Substantia nigra (tissue), 51 donors: ENCODE measurements at places on chromosomes 7 and 10.

DNA sequence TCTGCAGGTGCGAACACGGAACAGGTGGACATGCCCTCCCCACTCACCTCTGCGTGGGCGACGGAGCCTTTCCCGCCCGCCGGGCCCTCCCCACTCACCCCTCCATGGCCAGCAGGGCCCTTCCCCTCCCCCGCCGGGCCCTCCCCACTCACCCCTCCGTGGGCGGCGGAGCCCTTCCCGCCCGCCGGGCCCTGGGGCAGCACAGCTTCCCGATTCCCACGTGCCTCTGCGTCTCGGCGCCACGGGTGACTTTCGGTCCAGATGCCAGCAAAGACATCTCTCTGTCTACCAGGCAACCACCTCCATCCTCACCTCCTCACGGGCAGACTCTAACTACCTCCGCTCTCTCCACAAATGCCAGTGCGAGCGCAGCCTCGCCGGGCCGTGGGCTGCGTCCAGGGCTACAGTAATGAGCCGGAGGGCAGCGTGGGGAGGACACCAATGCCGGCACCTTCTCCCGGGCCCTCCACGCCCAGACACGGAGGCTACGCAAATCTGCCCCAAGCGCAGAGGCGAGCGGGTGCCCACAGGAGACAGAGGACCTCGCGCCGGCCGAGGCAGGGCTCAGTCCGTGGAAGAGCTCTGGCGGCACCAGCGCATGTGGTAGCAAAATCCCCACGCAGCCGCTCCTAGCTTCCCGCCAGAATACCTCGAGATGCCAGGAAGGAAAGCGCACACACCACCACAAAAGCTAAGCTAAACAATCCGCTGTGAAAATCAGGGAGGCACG lies 21.8 kb downstream of the GPER1 start:
- no peak for DNase-seq

GRCh38 chr7:97480772-97481390 lies 251.0 kb upstream of the TAC1 start:
- no peak for DNase-seq

- no peak for DNase-seq
Measured at GRCh38 chr10:101690461-101690860, 4.5 kb downstream of the FBXW4 start.

DNA sequence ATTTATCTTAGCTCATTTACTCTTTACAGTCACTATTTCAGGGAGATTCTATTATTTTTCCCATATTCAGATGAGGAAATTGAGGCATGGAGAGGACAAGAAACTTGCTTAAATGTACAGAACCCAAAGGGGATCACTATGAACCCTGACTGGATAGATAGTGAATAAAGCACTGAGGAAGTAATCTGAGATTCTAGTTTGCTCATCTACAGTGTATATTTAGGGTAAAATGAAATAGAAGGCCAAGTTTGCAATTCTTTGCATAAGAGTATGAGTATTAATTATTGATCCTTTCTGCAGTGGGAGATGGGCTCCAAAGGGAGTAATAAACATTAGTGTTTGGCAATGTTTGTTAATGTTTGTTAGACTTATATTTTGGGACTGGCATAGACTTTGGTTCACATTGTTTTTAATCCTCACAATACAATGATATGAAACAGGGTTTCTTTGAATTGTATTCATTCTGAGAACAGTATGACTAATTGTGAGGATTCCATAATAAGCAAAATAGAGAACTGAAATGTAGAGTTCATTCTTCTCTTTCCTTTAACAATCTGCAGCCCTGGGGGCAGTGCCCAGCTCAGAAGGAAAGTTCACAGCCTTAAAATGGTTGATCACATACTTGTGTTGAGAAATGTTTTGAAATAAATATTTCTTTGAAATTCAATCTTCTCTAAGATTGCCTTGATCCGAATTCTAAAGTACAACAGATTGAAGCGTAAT lies 131.0 kb upstream of the ZNF804B start:
- no peak for DNase-seq

DNA sequence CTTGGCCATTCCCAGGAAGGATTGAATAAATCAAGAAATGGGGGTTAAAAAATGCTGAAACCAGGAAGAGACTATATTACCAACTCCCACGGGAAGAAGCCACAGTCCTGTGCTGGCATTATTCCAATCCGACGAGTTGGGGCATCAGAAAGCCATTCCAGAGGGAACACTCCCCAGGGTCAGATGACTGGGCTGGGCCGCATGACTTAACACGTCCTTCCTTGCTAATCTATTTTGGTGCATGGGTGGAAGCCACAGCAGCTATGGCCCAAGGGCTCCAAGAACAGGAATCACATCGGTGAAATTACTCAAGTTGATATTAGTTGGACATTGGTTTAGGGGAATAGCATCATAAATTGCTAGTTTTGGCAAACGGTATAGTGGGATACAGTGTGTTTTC lies 592.9 kb upstream of the NRP1 start:
- no peak for DNase-seq

GRCh38 chr10:51030480-51030879 lies 43.8 kb upstream of the PRKG1 start:
- DNase-seq: no peak

- DNase-seq: no peak
Measured at GRCh38 chr7:80124526-80125264, 9.9 kb upstream of the GNAI1 start.

DNA sequence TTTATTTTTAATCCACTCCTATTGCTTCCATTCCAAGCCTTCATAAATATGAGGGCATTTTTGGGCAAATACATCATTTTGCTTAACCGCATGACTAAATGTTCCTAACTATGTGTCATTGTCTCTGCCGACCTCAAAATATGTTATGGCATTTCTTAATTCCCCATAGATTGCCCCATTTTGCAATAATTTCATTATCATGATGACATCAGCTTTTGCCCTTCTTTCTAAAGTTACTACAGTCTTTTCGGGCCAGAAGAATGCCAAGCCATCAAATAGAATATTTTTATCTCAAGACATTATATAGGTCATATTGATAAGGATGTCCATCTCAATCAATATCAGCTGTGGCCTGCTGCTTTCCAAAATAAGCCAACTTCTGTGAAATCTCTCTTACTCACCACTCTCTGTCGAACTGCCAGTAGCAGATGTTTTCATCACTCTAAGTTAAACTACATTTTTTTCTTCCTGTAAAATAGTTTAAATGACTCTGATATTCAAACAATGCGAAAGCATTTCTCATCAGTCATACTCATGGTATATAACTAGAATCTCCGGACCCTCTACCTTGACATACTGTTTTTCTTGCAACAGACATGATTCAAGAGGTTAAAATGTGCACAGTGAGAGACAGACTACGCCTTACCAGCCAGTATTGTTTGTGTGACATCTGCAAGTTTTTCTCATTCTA lies 1254.6 kb upstream of the CELF2 start:
- no peak for DNase-seq

GRCh38 chr10:43899224-43899959 lies 250.7 kb upstream of the ZNF32 start:
- no peak for DNase-seq

DNA sequence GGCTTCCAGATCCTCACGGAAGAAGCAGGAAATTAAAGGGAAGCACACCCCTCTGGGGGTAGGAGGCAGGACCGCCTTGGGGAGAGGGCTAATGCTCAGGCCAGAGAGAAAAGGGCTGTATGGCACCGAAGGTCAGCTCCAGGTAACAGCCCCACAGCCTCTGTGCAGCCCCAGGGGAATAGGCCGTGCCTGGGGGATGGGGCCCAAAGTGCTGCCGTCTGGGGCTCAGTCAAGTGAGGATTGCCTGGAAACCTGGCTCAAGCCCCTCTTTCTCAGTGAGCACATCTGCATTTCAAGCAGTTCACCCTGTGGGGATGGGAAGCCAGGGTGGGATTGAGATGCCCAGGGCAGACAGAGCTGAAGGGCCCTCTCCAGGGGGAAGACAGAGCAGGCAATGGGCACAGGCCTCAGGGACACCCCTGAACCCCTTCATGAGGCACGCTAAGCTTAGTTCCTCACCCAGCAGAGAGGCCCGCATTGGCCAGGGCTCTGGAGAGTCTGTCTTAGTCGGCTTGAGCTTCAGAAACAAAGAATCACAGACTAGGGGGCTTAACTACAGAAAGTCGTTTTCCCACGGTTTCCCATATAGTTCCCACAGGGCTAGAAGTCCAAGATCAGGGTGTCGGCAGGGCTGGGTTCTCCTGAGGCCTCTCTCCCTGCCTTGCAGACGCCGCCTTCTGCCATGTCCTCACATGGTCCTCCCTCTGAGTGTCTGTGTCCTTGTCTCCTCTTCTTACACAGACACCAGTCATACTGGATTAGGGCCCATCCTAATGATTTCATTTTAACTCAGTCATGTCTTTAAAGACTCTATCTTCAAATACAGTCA lies 118.2 kb downstream of the PTPN20 start:
- no peak for DNase-seq

DNA sequence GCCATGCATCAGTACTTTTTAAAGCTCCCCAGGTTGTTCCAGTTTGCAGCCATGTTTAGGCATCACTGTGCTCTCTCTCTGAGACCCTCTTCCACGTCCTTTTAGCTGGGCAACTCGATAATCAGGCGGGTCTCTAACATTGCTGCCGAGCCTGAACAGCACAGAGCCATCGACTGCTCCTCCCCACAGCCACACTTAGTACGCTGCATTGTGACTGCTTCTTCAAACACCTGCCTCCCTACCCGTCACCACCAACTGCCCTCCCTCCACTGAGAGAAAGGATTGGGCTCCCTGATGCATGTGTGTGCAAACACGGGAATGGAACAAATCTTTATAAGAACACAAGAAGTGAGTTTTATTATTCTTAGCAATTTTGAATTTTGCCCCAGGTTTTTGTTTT lies 11.4 kb upstream of the TACR2 start:
- DNase-seq: no peak

DNA sequence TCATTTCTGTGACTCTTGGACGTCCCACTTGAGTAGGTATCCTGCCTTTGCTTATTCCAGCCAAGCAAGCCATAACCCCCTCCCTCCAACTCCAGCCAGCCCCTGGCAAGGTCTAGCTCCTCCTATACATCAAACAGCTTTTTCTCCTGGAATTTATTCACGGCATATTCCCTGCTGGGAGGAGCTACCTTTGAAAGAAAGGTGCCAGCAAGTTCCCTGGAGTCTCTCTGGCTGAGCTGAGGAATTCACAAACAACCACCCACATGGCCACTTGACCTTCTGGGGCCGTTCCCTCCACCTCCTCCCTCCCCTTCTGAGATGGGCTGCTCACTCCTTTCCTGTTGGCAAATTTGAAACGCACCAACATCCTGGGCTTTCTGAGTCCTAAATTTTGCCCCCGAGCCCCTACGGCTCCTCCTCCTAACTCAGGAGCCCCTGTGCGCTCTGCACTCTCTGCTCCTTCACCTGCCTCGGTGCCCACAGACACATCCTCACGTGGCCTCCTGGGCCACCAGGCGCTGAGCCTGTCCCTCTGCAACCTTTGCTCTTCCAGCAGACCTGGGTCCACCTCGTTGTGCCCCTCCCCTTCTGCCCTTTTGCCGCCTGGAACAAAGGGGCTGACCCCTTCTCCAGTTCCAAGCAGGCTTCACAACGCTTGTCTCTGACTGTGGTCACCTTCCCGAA lies 48.0 kb downstream of the HSPA12A start:
- no peak for DNase-seq

DNA sequence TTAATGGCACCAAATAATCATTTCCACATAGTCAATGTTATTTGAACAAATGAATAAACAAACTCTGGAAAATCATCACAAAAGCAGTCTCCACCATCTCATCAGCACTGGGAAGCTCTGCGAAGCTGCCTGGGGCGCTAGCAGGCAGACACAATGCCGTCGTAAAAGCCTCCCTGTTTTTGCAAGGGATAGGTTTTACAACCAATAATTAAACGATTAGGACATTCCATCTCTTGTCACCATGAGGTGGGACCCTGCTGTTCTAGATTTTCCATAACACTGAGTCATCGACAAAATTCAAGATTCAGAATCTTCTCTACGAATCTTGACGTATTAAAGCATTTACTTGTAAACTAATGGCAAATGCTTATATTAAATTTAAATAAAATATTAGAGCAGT lies 172.8 kb upstream of the AKR1E2 start:
- no peak for DNase-seq

DNA sequence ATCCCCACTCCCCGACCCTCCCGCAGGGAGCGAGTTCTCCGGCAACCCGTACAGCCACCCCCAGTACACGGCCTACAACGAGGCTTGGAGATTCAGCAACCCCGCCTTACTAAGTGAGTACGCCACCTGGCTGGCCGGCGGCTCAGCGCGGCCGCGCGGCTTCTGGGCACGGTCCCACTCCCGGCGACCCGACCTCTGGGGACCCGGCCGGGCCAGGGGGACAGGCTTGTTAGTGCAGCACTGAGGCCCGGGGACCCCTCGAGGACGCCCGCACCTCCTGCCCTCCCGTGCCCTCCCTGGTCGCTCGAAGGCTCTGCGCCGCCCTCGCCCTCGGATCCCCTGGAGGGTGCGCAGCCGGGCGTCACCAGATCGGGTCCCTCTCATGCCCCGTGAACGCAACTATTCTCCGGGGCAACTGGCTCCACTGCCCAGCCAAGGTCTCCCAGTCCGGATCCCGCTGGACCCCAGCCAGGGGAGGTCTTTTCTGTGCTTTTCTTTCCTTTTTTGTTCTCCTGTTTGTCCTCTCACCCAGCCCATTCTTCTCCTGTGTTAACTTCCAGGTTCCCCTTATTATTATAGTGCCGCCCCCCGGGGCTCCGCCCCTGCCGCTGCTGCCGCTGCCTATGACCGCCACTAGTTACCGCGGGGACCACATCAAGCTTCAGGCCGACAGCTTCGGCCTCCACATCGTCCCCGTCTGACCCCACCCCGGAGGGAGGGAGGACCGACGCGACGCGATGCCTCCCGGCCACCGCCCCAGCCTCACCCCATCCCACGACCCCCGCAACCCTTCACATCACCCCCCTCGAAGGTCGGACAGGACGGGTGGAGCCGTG lies 81.8 kb downstream of the PAX2 start:
- no peak for DNase-seq

DNA sequence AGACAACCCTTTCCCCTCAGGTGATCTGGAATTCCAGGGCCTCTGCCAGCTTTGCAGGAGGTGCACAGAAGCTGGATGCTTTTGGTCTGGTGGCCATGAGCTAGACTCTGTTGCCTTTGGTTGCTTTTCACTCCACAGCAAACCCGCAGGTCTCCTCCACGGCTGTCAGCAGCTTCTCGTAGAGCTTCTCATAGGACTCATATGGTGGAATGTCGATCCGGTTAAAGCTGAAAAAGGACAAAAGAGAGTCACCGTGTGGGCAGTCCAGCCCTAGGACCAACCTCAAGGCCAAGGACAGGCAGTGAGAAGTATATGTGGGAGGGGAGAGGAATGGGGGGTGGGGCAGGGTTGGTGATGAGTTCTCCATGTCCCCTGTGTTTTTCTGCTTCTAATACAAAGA lies 113.5 kb downstream of the SMURF1 start:
- no peak for DNase-seq
